ENCODE measurements at places on chromosomes 1 and 21.

GRCh38 chr1:26349877-26350244, 4.1 kb downstream of the CRYBG2 start:
- DNase-seq, result no peak

DNA sequence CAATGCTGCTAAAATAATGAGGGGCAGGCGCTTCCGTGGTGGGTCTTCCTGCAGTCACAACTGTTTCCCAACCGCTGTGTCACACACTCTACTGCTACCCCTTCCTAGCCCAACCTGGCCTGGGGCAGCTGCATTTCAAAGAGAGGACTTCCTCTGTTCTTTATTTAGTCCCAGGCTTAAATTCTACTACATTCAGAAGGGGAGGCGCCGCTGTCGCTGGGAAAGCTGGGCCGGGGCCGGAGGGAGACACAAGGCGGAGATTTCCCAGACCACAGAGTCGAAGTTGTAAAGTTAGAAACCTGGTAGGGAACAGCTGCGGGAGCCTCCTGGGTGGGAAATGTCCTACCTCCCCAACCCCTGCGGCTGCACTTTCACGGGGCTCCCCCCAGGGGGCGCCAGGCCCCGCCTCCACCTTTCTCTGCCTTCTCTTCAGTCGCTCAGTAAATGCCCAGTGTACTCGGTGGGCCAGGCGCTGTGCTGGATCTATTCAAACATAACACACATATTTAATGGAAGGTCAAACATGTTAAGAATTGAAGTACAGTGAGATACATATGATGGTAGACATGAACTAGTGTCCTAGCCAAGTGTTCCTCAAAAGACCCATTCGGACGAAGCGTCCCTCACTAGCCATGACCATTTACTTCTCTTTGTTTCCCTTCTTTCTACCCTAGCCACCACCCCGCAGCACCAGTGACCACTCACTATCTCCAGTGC, 23.1 kb downstream of the DYRK3 start:
- peak; percentile 46 for DNase-seq

DNA sequence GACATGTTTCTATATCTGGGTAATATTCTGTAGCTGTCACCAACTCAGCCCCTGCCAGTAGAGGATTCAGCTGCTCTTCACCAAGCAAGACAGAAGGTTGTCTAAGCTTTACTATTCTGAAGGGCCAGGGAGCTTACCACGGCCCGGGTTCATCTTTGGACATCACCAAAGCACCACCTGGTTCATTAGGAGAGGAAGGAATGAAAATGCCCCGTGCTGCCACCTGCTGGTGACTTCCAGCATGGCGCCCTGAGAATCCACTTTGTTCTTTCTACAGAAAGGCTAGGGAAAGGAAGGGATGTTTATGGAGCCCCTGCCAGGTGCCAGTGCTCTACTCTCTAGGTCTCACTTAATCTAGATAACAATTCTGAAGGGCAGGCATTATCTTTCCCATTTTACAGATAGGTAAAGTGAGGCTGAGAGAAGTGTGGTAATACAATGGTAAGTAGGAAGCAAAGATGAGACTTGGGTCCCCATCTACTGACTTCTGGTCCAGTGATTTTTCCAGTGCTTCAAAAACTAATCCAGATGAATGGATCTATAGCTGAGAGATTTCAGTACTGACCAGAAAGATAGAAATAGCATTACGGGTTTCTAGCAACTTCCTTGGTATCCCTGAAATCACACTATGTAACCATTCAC, 79.5 kb downstream of the BEND5 start:
- DNase-seq, result peak; percentile 3

GRCh38 chr1:243483071-243483771, 227.4 kb downstream of the SDCCAG8 start:
- DNase-seq, result peak; percentile 31

- no peak for DNase-seq
Measured at GRCh38 chr1:45291716-45292115, 35.0 kb upstream of the HPDL start.

DNA sequence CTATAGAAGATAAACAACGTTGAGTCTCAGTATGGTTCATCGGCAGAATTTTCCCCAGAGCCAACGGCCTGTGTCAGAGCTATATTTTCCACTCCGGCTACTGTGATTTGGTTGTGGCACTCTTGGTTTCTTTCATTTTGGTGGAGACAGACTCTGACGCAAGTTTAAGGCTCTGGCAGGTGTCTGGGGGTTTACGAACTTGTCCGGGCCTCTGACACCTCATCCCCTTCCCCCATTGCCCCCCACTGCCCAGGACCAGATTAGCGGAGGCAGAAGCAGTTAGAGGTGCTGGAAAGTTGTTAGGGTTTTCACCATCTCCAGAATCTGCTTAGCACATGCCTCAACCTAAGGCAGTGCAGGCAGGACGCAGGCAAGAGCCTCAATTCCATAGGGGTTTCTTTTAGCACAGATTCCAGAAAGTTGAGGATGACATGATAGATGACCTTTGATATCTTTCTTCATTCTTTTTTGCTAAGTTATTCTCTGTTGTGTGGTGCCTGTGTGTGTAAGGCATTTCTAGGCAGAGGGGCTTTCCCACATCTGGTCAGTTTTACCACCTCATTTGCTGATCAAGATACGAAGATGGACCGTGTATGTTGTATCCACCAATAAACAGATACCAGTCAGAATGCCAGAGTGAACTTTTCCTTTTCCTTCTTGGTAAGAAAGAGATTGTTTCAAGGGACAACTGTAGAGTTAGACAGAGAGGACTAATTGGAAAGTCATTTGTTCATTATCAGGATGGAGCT, 18.4 kb upstream of the IL10 start:
- DNase-seq, result no peak

- no peak for DNase-seq
Measured at GRCh38 chr1:9349331-9349851, 56.7 kb downstream of the SPSB1 start.

- no peak for DNase-seq
Measured at GRCh38 chr1:154425172-154425571, 20.0 kb downstream of the IL6R start.

GRCh38 chr1:193031431-193031830, 27.7 kb downstream of the UCHL5 start:
- DNase-seq, result no peak

DNA sequence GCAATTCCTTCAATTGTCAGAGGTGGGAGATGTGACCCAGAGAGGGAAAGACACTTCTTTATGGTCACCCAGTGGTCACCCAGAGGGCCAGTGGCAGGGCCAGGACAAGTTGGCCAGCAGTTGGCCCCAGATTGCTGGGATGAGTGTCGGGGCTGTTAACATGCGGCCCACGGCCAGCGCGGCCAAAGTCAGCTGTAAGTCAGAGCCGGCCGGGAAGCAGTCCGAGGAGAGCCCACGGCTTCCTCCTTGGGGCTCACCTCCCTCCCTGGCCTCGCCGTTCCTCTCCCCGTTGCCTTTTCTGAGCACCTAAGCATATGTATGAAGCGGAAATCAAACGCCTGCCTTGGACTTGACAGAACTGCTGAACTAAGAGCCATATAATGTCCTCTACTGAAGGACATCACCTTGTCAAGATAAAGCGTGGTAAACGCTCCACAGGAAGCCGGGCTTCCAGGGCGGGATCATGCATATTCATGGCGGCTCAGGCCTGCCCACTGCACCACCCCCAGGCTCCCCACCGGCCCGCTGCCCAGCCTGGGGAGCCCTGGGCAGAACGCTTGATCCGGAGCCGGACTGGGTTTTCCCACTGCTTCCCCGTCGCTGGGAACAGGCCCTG, 245.4 kb upstream of the POU3F1 start:
- no peak for DNase-seq

DNA sequence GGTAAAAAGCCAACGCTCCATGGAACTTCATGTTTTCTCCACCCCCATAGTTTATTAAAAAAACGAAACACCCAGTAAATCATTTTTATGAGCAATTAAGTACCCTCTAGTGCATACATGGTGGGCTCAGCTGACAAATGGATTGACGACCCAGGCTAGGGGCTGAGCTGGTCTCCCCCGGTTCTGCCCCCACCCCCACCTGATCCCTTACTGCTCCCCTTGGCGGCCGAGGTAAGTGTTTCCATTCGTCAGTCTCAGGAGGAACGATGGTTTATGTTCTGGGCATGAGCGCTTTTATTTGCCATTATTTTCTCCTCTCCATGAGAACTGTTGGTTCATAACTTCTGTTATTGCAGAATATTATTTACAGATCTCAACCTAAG, 233.9 kb upstream of the C1orf174 start:
- DNase-seq, result no peak

GRCh38 chr1:206739411-206740076, 31.0 kb upstream of the IL19 start:
- no peak for DNase-seq

DNA sequence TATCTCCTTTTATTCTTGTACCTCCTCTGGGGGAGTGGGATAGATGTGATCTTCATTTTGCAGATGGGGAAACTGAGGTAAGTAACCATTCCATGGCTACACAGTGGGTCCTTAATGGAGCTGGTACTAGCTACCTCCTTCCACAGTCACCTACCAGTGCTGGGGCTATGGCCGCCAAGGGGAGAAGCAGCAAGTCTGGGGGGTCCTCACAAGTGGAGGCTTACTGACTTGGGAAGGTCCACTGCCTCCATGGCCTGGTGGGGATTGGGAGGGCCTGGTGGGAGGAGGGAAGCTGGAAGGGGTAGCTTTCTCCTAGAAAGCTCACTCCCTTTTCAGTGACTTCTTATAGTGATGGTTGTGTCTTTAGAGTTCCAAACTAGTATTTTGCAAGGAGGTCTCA, 5.9 kb upstream of the FOXO6 start:
- no peak for DNase-seq

- no peak for DNase-seq
Measured at GRCh38 chr1:244269169-244269568, 182.5 kb downstream of the ADSS2 start.

DNA sequence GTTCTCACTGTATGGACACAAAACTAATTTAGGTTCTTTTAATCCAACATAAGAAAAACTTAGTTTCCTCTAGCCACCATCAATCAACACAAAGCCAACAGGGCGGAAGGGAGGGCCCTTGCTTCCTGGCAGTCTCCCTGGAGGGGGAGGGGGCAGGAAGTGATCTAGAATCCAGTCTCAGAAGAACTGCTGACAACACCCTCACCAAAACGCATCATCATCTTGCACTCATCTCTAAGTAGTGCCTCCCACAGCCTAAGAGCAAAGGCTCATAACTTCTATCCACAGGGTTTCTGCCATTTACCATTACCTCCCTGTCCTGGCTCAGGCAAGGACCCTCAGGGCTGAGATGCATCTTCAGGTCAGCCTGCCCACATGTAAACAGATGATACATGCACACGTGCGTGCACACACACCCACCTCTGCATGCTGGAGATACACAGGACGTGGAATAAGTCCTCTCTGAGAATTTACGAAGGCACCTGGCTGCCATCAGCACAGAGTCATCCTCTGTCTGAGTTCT, 20.5 kb downstream of the HIVEP3 start:
- DNase-seq, result peak; percentile 80

DNA sequence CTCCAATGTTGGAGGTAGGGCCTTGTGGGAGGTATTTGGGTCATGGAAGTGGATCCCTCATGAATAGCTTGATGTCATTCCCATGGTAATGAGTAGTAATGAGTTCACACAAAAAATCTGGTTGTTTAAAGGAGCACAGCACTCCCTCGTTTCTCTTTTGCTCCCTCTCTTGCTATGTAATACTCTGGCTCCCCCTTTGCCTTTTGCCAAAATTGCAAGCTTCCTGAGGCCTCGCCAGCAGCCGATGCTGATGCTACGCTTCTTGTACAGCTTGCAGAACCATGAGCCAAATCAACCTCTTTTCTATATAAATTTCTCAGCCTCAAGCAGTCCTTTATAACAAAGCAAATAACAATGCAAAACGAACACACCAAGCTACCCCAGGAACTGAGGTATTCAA, 80.9 kb downstream of the LHX9 start:
- no peak for DNase-seq

DNA sequence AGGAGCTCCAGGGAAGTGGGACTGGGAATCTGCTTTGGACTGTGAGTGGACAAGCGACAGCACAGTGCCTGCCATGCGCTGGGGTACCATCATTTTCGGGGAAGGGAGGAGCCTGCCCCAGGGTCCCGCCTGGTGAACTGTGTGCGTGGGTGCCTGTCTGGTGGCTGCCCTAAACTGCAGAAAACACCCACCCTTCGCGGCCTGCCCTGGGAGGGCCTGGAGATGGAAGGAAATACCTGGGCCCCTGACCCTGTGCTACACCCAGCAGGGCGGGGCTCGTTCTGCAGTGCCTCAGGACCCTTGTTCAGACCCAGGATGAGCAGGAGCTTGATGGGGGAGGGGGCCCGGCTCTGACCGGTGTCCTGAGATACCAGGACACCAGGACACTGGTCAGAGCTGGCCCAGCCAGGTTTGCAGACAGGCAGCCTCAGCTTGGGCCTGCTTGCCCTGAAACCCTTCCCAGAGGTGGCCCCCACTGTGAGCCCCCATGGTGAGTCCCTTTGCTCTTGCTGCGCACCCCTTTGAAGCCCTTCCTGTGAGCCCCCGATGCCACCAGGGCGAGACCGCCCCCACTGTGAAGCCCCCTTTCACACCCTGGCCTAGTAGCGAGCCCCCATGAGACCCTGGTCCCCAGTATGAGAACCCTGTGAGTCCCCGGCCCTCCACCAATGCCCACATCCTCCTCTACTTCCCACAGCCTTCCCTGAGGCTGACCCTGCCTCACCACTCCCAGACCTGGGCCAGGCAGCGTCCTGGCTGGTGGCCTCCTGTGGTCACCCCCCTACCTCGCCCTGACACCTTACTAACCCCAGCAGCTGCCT, 2.6 kb downstream of the GJC2 start:
- DNase-seq, result no peak

DNA sequence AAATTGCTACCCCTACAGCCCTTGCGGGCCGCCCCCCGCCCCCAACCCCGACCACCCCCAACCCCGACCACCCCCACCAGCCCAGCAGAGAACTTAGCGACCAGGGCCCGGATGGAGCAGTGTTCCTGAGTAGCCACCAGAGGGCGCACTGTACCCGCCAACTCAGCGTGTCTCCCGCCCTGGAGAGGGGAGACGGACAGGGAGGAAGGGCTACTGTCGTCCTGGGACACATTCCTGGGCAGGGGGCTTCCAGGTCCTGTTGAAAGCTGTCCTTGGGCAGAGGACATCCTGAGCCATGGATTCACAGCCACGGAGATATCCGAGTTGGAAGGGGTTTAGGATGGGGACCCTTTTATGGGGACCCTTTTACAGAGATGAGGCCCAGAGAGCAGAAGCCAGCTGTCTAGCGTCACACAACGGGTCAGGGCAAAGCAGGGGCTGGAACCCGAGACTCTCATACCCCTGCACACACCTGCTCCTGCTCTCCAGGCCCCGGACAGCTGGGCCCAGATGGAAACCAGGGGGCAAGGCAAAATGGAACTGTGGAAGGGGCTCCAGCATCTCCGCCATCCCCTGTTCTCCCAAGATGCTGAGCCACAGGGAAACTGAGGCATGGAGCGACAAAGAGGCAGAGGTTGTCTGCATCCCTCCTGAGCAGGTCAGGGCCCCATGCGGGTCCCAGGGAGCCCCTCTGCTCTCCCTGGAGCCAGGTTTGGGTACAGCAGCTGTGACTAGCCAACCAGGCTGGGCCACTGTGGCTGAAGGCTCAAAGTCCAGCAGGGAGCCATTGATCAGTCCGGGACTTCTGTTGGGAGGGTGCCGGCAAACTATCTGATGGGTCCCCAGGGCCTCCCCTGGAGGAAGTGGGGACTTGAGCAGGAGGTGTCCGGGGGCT, 25.0 kb upstream of the LAPTM5 start:
- DNase-seq, result peak; percentile 66
